ENCODE measurements at places on chromosomes 3 and 15.

GRCh38 chr15:43433661-43434303, 59.2 kb downstream of the TP53BP1 start:
- DNase-seq, result no peak

DNA sequence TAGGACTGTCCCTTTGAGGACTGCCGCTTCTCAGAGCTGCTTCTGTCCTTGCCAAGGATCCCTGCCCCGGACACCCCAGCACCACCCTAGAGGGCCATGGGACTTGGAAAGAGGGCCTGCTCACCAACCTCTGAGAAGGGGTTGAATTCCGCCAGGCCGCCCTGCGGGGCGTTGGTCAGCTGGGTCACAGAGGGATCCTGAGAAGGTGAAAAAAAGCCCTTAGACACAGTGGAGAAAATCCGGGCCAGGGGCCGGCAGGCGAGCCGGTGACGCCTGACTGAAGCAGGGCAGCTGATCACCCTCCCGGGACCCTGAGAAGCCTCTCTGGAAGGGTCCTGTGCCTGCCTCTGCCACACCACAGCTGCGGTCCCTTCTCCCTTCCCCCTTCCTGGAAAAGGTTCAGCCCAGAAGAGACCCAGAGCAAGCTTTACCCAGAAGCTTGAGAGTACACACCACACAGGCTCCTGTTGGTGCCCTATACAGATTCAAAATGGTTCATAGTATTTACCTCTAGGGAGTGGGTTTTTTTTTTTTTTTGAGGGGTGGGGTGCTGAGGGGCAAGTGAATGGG, 11.6 kb upstream of the ULK3 start:
- no peak for DNase-seq

- no peak for DNase-seq
Measured at GRCh38 chr3:109050591-109051167, 67.3 kb downstream of the MORC1 start.

- DNase-seq, result no peak
Measured at GRCh38 chr3:55329849-55330248, 157.3 kb downstream of the WNT5A start.

GRCh38 chr3:143885780-143886427, 37.6 kb upstream of the SLC9A9 start:
- no peak for DNase-seq

GRCh38 chr15:77630956-77631744, 1.6 kb downstream of the LINGO1 start:
- no peak for DNase-seq

GRCh38 chr3:117408811-117409210, 699.2 kb downstream of the TUSC7 start:
- DNase-seq, result no peak

DNA sequence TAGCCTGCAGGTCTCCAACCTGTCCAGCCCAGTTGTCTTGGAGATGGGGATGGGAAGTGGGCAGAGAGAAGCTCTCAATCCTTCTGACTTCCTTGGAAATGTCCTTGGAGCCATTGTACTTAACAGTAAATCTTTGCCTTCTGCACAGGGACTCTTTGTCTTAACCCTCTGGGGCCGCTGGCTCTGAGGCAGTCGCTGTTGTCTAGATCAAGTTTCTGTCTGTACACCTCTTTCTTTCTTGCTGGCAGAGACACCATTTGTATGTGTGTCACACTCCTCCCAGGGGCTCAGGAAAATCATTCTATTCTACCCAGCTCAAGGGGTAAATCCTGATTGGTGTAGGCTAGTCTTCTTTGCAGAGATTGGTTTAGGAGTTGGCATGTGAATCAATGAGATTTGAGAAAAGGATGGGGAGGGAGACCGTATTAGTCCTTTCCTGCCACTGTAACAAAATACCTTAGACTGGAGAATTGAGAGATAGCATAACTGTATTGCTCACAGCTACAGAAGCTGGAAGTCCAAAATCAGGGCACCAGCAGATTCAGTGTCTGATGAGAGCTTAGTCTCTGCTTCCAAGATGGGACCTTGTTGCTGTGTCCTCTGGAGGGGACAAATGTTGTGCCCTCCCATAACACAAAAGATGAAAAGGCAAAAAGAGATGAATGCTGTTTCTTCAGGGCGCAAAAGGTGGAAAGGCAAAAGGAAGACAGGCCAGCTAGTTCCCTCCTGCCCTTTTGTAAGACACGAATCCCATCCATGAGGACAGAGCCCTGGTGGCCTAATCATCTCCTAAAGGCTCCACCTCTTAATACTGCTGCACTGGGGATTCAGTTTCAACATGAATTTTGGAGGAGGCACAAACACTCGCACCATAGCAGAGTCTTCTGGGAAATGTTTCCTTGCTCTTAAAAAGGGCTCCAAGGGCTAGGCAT, 66.3 kb downstream of the PPCDC start:
- DNase-seq, result no peak

GRCh38 chr3:38574411-38575278, 74.8 kb downstream of the SCN5A start:
- no peak for DNase-seq

DNA sequence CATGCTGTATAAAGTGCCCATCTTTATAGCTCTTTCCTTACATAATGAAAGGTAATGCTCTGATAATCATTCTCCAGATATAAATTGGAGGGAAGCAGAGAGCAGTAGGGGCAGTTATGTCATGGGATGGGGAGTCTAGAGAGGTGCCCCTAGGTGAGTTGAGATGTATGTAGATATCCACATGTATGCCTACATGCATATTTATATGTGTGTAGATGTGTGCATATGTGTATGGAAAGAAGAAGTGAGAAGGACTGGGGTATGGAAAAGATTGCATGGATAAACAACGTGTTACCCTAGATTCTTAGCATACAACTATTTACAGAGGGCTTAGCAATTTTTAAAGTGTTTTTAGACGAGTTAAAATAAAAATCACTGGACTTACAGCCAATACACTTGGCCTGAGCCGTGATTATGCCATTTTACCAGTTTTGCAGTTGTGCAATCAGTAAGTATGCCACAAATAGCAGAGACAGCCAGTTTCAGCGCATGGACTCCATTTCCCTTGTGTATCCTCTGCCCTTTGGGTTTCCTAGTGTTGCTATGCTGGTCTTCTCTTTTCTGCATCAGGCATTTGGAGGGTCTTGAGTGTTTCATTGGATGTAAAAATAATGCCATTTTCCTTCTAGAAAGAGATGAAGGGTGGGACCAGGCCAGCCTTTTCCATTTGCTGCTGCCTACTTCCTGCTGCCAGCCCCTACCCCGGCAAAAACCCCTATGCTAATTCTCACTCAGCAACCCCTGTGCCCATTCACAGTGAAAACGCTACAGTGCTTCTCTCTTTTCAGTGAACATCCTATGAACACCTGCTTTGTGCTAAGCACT, 199.4 kb upstream of the NR2E3 start:
- DNase-seq, result no peak

Measured in NCI-H1417 treated with DMSO at 0.1 percent for 48 hours (cell line).